ENCODE measurements at places on chromosomes 1 and 21.

DNA sequence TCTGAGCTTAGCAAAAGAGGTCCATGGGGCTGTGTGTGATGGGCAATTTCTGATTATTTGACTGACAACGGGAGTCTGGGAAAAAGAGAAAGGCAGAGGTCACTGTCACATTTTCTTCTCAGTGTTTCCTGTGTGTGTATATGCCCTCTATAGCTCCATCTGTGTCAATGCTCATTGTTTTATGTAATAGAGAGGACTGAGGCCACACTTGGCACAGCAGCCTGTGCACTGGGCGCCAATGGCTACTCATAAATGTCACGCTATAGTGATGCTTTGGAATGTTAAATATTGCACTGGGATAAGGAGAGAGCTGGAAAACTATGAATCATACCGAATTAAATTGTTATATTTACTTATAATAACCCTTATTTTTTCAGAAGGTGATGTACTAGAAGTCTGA lies 365.4 kb downstream of the NEGR1 start:
- DNase-seq: no peak

DNA sequence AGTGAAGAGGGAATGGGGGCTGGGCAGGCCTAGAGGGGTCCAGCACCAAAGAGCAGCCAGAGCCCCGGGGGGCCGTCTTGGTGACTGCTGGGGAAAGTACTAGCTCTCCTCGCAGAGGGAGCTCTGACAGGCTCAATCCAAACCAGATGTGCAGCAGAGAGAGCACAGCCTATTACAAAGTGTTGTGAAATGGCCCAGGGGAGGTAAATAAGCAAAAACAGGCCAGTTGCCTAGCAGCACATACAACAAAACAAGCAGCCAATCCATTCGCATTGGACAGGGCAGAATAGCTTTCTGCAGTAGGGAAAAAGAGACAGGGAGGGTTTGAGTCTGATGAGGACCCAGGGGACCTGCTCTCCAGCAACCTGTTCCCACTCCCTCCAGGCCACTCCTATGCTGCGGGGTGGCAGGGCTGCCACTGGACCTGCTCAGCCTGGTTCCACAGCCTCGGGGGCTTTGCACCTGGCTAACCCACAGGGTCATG lies 239.6 kb upstream of the FGGY start:
- no peak for DNase-seq

- DNase-seq: no peak
These were observed 58.5 kb downstream of the EIF4G3 start for GRCh38 chr1:21118167-21118566.

- DNase-seq: peak; percentile 82
These were observed 8.2 kb upstream of the S100A10 start for GRCh38 chr1:152001631-152002584.

DNA sequence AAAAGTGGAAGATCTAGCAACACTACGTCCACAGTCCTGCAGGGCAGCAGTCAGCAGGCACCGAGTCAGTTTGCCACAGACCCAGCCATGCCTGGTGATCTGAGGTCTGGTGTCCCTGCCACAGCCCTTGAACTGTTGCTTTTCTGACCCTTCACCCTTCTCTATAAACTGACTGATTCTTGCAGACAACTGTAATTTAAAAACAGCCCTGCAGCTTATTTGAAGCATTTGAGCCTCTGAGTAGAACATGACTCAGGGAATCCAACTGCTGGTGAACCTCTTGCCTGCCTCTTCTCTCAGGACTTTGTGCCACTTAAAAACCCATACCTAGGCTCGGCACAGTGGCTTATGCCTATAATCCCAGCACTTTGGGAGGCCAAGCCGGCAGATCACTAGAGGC lies 107.2 kb downstream of the EDEM3 start:
- no peak for DNase-seq

DNA sequence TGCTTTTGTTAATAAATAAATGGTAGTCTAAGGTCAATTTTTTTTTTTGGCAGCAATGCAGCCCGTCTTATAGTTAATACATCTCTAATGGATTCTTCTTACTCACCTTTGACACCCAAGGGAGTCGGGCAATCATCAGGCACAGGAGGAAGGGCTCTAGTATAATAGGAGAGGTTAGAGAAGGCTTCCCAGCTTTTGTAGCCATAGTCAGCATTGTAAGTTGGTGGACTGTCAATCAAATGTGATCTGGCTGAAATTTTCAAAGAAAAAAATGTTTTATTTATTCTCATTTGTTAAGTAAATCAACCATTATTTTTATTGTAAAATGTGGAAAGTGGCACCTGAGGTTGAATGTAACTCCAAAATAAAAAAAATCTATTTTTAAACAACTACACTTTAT lies 2.1 kb downstream of the PTGS2 start:
- DNase-seq: no peak

- DNase-seq: no peak
These were observed 50.2 kb downstream of the PCNX2 start for GRCh38 chr1:233245191-233245765.

DNA sequence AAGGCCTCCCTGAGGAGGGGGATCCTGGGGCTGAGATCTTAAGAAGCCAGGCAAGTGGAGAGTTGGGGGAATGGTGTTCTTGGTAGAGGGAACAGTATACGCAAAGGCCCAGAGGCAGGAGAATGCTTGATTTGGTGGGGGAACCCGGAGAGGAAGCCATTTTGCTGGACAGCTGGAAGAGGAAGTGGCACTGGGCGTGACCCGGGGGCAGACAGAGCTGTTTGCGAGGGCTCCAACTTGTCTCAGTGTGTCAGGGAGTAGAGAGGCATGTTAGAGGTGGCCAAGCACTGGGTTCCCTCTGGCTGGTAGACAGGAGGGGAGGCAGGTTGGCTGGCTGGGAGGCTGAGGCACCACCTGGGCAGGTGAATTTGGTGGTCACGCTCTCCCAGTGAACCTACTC lies 96.3 kb upstream of the ACTL8 start:
- no peak for DNase-seq

GRCh38 chr1:26970810-26971209 lies 10.5 kb upstream of the KDF1 start:
- DNase-seq: no peak

DNA sequence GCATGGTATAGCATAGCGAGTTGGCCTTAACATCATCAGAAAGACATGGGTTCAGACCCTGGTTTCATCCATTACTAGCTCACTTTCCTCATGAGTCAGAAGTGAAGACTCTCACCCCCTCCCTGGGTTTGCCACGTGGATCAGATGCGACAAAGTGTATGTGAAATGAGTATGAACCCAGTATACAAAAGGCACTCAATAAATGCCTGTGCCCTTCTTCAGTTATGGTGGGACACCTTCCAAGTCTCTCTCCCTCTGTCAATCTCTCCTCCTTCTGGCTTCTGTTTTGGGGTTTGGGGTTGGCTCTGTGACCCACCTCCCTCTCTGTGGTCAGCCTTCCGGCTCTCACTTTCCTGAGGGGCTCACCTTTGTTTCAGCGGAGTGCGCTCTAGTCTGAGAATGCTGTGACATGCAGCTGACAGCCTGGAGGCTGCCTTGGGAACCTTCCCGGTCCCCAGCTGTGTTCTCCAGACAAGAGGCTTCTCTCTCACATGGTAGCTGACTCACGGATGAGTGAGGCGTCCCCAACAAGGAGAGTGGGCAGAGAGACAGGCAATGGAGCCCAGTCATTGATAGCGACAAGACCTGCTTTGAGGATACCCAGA lies 155.0 kb upstream of the EDN2 start:
- DNase-seq: no peak

GRCh38 chr1:220203816-220204215 lies 68.4 kb downstream of the RAB3GAP2 start:
- DNase-seq: no peak

DNA sequence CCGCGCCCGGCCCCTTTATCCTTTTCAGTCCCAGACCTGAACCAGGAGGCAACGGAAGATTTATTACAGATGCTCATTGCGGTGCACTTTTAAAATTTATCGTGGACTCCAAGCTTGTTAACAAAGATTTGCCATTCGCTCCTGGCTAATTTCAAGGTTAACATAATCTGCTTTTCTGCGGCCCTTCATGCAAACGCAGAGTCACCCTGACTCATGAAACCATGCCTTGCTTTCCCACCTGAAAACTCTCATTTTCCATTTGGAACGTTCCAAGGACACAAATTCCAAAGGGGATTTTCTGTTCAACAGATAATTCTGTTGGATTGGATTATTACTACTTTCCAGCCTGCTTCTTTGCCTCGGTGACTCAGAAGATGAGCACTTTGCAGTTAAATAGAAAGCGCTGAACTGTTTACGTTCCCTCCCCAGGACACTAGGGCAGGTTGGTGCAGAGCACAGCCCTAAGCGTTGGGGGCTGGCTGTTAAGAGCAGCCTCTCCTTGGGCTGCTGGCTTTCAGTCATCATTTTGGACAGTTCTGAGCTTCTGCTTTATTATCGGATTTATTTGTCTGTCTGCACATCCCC lies 51.1 kb downstream of the CD247 start:
- DNase-seq: no peak

DNA sequence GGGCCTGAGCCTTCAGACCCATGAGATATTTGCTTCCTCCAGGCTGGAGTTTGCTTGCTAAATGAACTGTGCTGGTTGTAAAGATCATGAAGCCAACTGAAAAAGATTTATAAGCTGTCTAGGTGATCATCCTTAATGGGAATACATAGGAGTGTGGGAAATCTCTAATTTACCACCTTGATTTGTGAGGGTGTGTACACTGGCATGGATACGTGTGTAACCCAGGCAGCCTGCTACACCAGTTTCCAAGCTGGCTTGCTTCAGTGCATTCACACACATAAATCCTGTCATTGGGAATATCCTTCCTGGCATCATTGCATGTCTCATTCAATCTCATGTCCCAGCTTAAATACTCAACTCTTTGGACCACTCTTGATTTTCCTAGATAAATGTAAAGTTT lies 57.6 kb upstream of the GNG12 start:
- DNase-seq: no peak

DNA sequence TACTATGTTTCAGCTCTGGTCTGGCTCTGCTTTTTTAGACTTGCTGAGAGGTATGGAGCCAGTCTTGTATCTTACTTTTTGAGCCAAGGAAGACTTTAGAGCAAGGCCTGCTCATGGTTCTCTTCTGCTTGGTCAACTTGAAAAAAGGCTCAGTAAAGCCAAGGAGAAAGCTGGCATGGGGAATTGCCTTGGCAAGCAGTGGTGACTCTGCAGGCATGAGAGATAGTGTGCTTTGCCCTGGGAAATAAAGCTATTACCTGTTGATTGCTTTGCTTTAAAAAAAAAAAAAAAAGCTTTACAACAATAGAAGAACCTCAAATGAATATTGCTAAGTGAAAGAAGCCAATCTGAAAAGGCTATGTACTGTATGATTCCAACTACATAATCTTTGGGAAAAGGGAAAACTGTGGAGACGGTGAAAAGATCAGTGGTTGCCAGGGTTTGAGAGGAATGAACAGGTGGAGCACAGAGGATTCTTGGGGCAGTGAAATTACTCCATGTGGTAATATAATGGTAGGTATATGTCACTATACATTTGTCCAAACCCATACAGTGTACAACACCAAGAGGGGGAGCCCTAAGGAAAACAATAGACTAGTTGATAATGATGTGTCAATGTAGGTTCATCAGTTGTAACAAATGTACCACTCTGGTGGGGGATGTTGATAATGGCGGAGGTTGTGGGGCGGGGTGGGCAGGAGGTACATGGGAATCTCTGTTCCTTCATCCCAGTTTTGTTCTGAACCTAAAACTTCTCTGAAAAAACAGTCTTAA lies 87.6 kb downstream of the HMCN1 start:
- DNase-seq: peak; percentile 81

DNA sequence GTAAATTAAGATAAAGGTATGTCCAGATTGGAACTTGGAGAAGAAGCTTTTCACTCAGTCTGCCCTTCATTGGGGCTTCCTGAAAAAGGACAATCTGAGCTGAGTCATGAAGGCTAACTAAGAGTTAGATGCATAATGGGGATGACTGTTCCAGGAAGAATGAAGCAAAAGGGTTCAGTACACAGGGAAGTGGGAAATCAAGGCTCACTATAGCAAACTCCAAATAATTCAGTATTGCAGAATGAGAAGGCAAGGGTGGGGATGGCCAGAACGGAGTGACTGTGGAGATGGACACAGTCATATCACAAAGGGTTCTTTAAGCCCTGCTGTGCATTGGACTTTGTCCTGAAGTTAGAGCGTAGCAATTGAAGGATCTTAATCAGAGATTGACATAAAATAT lies 158.3 kb downstream of the FGGY start:
- DNase-seq: no peak

DNA sequence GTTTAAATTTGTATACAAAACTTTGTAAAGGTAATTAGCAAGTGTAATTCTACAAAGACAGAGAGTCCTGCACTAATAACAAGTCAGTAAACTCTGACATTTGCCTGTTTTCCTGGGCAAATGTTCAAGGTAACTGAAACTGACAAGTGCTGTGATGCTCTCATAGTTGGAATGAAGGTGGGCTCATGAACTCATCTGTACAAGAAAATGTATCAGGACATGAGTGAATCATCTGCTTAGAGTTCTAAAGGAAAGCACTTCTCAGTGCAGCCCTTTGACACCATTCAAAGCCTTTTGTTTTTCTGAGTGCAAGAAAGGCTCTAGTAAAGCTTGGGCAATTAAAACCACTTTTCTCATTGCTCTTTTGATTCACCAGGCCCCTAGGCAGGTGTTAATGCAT lies 91.5 kb downstream of the UROD start:
- DNase-seq: no peak

DNA sequence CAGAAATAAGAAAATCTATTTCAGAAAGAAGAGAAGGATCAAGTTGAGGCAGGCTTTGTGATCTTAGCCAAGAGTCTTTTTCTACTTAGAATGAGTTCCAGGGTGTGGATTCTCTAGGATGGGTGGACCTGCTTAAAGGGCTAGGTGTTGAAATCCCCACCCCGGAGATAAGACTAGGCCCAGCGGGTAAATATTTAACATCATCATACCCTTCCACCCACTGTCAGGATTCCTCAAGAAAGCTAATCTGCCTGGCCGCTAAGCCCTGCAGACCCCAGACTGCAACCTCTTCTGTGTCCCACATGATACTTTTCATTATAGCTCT lies 5.8 kb downstream of the IGSF9 start:
- DNase-seq: no peak

DNA sequence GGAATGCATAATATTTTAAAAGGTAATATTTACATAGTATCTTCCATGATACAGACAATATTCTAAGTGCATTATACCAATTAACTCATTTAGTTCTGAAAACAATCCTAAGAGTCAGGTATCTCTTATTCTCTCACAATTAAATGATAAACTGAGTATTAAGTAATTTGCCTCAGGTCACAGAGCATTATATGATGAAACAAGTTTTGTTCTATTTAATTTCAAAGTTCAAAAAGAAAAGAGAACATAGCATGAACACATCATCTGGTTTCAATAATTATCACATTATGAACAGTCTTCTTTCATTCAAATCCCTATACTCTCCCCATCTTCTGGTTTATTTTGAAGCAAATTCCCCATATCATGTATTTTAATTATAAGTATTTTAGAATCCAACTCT lies 927.5 kb downstream of the ADGRL2 start:
- DNase-seq: no peak

DNA sequence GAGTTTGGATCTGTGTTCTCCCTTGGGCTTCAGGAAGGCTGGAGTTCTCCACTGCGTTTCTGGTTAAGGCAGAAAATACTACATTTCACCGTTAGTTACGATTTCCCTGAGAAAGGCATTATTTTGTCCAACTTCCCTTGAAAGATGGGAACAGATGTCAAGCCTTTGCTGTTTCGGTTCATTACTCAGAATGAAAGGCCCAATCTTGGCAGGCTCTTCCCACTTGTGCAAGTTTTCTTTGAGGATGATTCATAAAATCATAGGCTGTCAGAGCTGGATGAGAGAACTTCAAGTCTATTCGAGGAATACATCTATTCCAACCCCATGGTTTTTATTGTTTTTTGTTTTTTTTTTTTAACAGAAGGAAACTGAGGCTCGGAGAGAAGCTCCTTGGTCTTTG lies 205.2 kb downstream of the GRIK3 start:
- no peak for DNase-seq

- no peak for DNase-seq
These were observed 347.9 kb downstream of the USH2A start for GRCh38 chr1:216075339-216075738.

Data from NCI-H526 (cell line).